ENCODE measurements at places on chromosomes 7 and 10.
A peak's percentile ranks its signal among the peaks of the same experiment; 100 is the strongest.

DNA sequence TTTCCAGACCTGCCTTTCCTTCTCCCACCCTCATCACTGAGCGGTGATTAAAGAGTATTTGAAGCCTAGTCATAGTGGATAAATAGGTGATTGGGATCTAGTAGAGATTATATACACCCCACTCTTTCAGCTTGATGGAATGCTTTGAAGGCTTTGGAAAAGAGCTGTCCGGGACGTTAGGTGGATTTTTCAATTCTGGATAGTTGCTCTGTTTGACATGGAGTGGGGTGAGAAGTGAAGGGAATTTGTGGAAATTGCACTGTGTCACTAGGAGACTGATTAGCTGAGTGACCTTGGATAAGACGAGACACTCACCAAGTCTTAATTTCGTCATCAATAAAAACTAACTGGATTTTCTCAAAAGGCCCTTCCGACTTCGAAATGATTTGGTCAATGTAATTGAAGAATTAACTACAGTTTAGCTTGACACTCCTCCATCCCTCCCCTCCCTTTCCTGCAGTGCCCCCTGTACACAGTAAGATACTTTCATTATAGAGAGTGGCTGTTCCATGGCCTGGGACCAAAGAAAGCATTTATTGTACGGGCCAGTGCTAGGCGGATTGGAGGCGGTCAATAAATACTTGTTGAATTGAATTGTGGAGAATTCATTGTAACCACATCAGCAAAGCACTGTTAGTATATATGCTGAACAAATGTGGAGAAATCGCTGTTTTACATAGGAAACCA lies 962 bp downstream of the ZKSCAN1 start:
- DNase-seq, result no peak

DNA sequence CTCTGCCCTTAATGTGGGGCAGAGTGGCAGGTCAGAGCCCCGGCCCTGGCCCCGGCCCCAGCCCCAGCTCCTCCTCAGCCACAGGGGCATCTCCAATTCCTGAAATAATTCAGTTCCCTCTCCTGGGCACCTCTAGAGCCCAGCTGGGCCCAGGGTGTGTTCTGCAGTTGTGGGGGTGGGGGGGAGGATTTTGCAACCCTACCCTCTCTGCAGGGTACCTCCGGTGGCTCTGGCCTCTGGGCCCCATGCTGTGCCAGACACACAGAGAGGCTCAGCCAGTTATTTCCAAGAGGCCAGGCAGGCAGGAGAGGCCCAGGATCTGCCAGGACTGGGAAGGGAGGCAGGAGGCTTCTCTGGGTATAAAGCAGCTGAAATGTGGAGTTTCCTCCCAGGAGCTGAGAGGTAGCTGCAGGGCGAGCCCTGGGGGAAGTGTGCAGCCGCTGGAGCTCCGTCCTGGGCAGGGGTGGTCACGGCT lies 47.9 kb downstream of the PWWP2B start:
- peak; percentile 63 for DNase-seq

DNA sequence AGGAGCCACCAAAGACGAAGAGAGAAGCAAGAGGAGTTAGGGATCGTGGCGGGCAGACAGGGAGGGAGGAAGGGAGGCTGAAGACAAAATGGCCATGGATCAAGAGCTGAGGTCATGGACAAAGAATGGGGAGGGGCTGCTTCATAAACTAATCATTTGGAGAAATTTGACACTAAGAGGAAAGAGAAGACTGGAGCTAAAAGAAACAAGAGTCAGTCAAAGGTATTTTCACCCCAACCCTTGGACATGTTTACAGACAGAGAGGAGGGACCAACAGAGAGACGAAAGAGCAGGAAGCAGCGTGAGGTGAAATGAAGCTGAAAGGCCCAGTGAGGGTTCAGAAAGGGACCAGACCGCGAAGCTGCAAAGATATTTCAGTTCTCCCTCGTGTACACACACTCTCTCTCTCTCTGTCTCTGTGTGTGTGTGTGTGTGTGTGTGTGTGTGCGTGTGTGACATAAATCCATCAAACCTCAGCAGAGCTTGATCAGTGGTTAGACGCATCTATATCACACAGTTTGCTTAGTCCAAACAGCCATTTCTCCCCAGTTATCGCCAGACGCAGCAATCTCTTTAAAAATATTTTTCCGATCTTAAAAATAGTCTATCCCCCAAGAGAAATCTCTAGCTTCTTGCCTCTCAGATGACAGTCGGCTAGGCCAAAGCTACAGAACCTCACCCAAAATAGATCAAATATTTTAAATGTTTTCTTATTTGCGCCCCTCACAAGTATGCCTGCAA lies 12.5 kb upstream of the CALD1 start:
- DNase-seq, result no peak

DNA sequence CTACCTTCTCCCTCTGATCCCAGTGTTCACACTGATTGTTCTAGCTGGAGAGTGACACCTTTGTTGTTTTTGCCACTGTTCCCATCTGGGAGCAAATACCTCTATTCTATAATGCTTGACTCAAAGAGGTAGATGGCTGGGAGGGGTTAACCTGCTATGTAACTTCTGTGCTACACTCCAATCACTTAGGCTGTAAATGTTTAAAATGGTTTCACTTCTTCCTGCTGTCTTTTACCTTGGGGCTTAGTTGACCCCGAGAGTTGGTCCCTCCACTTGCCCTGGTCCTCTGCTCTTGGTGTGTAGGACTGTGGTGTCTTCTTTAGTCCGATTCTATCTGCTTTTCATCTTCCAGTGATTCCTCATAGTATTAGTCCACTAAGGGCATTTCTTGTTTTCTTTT lies 22.3 kb downstream of the KLHDC10 start:
- DNase-seq, result no peak

GRCh38 chr7:31856337-31856736 lies 169.3 kb downstream of the PPP1R17 start:
- no peak for DNase-seq

GRCh38 chr7:126303926-126304325 lies 948.8 kb downstream of the GRM8 start:
- DNase-seq, result no peak

DNA sequence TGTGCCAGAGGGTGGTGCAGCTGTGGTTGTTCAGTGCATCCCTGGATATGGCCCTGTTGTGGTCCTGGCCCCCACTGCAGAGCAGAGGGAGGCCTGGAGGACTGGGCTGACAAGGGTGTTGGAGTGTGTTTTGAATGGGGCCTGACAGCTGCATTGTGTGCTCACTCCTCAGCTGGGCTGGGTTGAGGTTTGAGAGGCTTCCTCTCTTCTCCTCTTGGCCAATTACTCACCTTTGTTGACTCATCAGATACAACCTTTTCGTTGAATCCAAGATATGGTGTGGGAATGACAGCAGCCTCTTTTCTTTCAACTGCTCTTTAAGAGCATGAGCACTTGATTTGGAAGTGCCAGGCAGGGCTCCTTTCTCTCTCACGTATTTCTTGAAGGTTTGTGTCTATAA lies 228.5 kb upstream of the COBL start:
- DNase-seq, result no peak

GRCh38 chr10:15232279-15232678 lies 63.8 kb upstream of the NMT2 start:
- DNase-seq, result no peak

GRCh38 chr7:107684947-107685463 lies 24.4 kb downstream of the SLC26A4 start:
- DNase-seq, result no peak

GRCh38 chr10:22612318-22612717 lies 102.1 kb downstream of the PIP4K2A start:
- DNase-seq, result no peak

DNA sequence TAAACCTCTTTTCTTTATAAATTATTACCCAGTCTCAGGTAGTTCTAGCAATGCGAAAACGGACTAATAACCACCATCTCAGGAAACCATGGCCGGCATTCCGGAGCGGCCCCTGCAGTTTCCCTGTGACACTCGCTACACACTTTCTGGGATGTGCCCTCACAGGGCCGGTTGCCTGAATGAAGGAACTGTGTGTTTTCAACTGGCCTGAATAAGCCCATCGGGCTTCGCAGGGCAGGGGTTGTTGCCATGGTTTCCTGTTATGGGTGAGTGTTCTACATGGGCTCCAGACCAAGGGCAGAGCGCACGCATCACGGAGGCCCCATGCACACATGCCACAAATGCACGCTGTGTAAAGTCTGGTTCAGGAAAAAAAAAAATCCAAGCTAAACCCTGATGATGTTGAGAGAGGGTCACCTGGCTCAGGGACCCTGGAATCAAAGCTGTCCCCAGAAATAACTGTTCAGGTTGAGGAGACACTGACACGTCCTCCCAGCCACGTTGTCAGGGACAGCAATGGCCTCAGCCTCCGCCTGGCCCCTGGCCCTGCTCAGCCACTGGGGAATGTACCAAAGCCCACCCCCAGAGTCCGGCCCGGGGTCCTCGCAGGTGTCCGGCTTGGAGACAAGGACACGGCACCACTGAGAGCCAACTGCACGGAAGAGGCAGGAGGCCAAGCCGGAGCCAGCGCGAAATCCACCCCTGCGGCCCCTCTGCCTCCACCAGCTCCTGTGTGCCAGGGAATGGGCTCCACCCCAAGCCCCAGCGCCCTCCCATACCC lies 47.9 kb downstream of the STK32C start:
- DNase-seq, result no peak

- peak; percentile 76 for DNase-seq
Measured at GRCh38 chr10:60870803-60871202, 73.2 kb downstream of the RHOBTB1 start.

GRCh38 chr7:145269418-145270161 lies 433.7 kb upstream of the TPK1 start:
- no peak for DNase-seq

DNA sequence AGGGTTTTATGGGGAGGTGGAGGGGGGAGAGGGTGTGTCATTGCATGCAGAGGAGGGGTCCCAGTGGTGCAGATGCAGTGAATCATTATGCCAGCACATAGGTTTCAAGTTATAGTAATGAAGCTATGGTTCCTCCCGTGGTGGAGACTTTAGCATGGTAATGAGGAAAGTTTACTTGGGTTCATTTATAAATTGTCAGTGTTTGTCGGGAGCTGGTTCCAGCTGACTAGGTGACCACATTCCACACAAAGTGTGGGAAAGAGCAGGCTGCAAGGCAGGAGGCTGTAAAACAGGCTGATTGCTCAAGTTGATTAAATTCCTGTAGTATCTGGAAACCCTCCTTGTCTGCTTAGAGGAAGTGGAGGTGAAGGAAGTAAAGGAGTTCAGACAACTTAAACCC lies 78.9 kb downstream of the SRI start:
- no peak for DNase-seq

DNA sequence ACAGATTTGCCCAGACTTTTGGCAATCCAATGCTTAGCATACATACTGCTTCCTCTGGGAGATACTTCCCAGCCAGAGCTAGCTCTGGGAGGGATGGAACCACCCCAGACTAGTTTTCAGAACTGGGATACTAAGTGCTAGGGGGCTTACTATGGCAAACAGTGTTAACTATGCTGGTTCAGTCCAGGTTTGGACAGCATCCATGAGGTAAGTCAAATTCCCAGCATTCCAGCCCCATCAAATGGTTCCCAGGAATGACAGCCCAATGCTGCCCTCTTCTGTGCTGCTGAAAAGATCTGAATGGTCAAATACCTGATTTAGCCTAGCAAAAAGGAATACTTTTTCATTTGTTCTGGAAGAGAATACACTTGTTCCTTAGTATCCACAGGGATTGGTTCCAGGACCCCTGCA lies 141.7 kb upstream of the CCDC6 start:
- DNase-seq, result peak; percentile 6

GRCh38 chr7:84822941-84823510 lies 363.8 kb downstream of the SEMA3D start:
- no peak for DNase-seq

- DNase-seq, result no peak
Measured at GRCh38 chr10:96133135-96133534, 3.0 kb downstream of the ZNF518A start.

DNA sequence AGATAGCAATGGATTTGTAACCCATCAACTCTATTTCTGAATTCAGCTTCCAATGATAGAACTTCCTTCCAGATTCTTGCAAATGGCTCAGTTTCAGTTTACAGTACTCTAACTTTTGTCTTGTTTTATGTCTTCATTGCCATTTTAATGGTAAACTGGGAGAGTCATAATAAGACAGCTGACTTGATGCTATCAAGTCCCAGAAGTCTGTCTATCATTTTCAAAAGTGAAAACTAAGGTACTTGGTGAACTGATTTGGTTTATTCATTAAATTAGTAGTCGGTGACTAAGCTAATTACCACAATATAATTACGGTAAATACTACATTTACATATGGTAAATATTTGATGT lies 25.0 kb downstream of the RTKN2 start:
- no peak for DNase-seq

DNA sequence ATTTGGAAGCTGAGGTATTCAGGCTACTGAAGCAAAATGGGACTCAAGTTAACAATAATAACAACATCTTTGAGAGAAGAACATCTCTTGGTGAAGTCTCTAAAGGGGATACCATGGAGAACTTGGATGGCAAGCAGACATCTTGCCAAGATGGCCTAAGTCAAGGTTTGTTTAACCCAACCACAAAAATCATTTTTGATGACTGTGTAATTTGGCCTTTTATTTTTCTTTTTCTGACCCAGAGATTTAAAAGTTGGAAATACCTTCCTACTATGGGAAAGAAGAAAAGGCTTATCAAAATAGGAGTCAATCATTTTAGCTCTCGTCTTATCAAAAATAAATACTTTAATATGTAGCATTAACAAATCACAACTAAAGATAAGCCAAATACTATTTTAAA lies 72.4 kb downstream of the PON1 start:
- no peak for DNase-seq

DNA sequence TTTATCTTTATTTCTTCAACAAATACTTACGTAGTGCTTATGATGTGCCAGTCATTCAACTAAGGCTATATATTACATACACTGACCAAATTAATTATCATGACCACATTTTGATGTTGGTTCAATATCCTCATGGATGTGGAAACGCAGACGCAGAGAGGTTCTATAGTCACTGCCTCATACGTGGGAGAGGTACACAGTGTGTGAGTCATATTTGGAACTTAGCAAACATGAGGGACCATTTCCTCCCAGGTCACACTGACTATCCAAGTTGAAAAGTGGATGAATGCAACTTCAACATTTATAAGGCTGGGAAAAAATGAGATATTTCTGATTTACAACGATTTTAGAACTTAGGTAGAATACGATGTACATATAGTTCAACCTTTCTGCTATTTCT lies 113.6 kb downstream of the PRLHR start:
- DNase-seq, result no peak

DNA sequence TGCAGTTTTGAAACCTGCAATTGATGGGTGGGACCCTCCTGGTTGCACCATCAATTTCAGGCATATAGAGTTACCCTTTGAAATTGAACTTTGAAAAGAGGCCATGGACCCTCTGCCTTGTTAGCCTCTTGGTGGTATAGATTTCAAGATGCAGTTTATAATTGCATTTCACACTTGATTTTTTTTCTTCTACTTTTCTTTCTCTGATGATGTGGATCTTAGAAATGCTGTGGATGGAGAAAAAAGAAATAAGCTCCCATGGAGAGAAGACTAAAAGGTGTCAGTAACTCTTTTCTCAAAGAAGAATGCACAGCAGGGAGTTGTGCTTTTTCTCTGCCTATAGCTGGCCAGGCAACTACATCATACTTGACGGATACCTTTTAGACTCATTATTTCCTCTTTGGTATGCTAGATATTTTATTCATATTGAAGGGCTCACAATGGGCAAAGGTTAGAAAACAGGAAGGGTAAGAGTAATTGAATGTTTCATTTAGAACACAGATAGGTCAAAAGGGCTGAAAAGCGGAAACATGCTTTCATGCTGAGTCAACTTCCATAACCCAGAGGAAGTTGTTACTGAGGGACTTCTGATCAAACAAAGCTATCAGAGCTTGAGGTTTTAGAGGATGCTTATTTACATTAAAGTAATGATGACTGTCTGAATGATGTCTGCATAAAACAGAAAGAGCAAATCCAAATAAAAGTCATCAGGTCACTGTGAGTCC lies 773.2 kb upstream of the LRRN3 start:
- no peak for DNase-seq

All from COR-L47 (cell line).